ENCODE measurements at places on chromosomes 4 and X.

GRCh38 chr4:5982156-5982973, 35.9 kb downstream of the C4orf50 start:
- peak; percentile 48 for DNase-seq

DNA sequence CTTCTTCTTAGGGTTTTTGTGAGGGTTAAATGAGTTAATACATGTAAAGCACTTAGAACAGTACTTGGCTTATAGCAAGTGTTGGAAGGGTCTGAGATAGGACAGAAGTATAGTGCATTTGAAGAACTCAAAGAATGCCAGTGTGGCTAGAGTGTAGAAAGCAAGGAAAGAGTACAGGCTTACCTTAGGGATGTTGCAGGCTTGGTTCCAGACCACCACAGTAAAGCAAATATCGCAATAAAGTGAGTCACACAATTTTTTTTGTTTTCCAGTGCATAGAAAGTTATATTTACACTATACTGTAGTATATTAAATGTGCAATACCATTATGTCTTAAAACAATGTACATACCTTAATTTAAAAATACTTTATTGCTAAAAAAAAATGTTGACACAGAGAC, 41.3 kb downstream of the KIF4A start:
- no peak for DNase-seq

DNA sequence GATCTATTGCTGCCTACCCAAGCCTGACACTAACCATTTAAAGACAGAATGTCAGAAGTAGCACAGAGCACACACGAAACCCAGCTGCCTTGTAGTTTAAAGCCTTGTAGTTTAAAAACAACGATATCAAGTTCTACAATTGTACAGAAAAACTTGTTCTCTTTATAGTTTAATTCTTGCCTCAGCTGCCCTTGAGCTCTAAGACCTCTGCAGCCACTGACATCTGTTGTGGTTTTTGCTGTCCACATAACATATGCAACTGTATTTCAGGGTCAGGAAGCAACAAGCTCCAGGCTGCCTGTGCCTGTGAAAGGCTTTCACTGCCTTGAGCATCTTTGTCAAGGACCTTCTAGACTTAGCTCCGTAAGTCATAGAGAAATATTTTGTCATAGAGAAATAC, 227.2 kb downstream of the SPCS3 start:
- no peak for DNase-seq

GRCh38 chrX:56792270-56793111, 63.4 kb downstream of the NBDY start:
- DNase-seq = peak; percentile 26

- no peak for DNase-seq
Measured at GRCh38 chr4:100799761-100800539, 282.1 kb upstream of the EMCN start.

DNA sequence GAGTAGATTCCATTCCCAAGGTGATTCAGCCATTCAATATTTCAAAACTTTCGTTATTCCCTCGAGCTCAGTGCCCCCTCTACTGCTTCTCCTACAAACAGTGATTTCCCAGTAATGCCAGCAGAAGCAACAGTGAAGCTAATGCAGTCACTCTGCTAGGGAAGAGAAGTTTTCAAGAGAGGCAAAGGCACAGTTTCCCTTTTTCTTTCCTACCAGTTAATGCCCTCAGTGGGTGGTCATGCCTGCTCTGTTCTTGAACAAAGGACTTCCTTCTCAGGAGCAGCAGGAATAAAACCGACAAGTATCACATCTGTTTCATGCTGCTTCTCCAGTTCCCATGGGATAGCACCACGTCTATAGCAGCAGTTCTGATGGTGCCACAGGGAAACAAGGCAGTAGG, 317.2 kb downstream of the TENM3 start:
- no peak for DNase-seq

- DNase-seq = no peak
Measured at GRCh38 chr4:79211490-79211889, 114.4 kb downstream of the NAA11 start.

- no peak for DNase-seq
Measured at GRCh38 chr4:15037923-15038541, 35.8 kb downstream of the CPEB2 start.

DNA sequence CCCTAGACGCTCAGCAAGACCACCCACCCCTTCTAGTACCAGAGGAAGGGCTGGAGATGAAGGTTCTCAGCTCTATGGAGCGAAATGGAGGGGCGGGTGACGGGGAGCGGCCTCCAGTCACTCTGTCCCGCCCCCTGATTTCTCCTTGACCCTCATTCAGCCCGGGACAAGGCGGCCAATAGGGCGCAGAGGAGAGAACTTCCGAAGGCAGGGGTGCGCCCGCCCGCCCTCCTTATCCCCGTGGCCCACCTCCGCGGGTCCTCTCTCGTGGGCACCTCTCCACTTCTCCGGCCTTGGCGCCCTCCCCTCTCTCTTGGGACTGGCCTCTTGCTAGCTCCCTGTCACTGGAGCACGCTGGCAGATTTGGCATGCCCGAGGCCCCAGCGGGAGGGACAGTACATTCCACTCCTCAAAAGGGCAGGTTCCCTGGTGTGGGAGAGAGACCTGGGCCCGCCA, 1.1 kb upstream of the SEPTIN6 start:
- DNase-seq = no peak

DNA sequence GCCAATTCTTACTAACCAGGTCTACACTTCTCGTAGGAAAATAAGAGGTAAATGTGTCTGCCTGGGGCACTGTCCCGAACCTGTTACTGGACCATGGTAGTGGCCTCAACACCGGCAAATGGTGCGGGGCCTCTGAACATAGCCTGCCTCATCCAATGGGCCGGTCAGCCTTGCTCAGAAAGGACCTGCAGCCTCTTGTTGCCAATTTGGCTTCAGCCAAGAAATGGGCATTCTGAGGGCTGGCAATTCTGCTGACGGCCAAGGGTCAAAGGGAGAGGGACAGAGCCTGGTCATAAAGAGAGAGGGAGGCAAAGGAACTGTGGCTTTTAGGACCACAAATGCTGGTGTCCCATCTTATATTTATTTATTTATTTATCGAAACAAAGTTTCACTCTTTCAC, 69.5 kb upstream of the ATP6AP2 start:
- no peak for DNase-seq

DNA sequence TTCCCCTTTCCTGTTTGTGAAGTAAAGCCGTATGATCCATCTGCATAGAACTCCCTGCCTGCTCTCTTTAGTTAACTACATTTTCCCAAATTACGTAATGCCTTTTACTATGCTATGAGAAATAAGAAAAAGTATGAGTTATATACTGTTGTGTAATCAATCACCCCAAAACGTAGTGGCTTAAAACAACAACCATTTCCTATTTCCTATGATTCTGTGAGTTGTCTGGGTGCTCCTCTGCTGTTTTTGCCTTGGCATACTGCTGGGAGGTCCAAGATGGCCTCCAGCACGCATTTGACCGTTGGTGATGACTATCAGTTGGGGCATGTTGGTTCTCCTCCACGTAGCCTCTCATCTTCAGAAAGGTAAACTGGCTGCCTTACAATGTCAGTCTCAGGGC, 39.8 kb downstream of the BBS12 start:
- DNase-seq = no peak

DNA sequence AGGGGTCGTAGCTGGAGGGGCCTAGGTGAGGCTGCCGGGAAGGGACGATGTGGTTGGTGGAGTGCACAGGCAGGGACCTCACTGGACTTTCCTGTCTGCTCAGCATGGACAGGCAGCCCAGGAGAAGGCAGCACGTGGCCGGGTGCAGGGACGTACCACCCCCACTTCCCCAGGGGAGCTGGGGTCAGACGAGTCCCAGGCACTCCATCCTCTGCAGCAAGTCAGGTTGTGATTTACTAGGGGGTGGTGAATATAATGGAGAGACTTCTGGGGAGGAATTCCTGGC, 1.5 kb upstream of the CTBP1 start:
- peak; percentile 54 for DNase-seq

DNA sequence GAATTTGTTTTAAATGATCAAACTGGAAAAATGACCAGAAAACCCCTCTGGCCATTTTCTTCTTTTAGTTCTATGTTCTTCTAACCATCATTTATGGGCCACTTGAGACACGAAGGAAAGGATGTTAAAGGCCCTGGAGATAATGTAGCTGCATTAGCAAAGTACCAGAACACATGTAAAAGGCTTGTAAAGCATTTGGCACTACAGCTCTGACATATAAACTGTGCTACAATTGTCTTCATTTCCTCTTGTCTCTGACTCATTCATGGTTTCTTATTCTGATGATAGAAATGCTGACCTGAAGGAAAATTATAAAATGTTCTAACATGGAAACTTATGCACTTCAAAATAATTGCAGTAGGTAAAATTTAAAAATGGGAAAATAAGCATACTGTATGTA, 388.7 kb downstream of the FAT4 start:
- DNase-seq = no peak

- no peak for DNase-seq
Measured at GRCh38 chr4:84837751-84838150, 128.7 kb downstream of the WDFY3 start.

DNA sequence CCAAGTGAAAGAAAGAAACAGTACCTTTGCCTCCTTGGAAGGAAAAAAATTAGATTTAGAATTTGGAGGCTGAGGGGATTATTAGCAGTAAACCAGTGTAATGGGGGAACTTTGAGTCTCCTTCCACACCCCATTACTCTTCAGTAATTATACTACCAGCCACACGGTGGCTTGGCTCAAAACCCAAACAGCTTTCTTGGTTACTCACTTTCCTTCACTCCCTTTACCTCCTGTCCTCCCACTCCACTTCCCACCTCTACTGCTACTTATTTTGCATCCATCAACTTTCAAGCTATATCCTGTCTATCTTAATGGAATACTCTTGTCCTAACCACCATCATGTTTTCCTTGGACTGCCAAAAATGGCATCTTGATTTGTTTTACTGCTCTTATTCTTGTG, 310.6 kb upstream of the AADAT start:
- no peak for DNase-seq

- DNase-seq = no peak
Measured at GRCh38 chrX:23334521-23334847, 165 bp upstream of the PTCHD1 start.

- no peak for DNase-seq
Measured at GRCh38 chr4:83107631-83108030, 6.9 kb downstream of the PLAC8 start.

GRCh38 chrX:21944136-21944615, 3.7 kb downstream of the SMS start:
- DNase-seq = no peak

- DNase-seq = no peak
Measured at GRCh38 chrX:68999356-68999755, 165.9 kb downstream of the PJA1 start.

DNA sequence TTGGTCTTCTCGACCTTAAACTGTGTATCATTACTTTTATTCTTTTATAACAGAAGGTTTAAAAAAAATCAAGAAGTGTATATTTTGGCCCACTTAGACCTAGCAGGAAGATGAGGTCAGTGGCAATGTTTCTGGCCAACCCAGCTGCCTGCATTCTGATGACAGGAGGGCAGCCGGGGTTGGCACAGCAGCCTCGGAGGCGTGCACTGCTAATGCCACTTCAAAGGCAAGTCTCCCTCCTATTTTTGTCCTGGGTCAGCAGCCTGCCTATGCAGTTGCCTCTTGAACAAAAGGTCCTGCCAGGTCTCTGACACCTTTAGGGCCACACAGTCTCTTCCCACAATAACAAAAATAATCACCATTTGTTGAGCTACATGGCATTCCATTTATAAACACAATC, 89.4 kb upstream of the MYOZ2 start:
- no peak for DNase-seq

DNA sequence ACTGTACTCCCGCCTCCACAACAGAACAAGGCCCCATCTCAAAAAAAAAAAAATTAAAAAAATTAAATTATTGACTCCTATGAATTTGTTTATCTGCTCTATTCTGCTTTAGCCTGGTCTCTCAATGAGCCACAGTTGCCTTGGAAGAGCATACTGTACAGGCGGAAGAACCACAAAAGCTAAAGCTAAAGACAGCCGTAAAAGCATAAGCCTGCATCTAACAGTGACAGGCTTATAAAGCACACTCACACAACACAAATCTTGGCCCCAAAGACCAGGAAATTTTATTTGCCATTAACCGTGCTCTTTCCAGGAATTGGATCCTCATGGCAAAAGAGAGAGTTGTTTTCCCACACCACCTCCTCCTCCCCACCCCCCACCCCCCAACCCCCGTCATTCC, 53.5 kb upstream of the KLF3 start:
- DNase-seq = no peak

GRCh38 chrX:125622899-125623298, 303.2 kb downstream of the TEX13C start:
- DNase-seq = no peak

- DNase-seq = no peak
Measured at GRCh38 chr4:157294575-157294974, 74.0 kb downstream of the GRIA2 start.

GRCh38 chr4:37040816-37041215, 203.7 kb upstream of the NWD2 start:
- no peak for DNase-seq

- DNase-seq = no peak
Measured at GRCh38 chr4:646460-646859, 21.1 kb downstream of the PDE6B start.

DNA sequence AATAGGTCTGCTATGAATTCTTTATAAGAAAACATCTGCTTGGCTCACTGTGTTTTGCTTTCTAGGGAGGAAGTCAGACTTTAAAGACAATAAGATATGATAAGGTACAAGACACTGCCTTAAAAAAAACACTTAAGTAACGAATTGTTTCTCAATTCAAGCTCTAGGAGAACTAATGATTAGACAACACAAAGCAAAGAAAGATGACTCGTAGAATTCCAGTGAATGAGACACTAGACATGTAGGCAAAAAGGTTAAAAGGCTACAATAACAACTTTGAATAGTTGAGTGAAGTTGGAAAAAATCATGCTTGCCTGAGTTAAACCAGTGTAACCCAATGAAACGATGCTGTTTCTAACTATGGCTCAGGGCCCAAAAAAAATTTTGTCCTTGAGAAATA, 344.4 kb upstream of the ACTRT1 start:
- DNase-seq = no peak

DNA sequence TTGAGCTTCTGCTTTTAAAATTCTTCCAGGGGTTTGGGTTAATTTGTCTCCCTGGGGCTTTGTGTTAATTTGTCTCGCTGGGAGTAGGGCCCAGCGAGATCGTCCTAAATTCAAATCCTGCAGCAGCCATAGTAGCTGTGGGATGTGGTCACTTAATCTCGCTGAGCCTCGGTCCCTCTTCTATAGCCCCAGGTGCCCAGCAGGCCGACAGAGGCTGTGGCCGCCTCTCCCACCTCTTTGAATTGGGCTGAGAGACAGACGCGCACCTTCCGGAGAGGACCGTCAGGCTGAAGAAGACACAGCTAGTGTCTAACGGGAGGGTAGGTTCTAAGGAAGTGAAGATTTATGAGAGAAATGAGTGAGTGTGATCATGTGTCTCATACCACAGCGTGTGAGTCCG, 15.7 kb upstream of the WFS1 start:
- DNase-seq = no peak

DNA sequence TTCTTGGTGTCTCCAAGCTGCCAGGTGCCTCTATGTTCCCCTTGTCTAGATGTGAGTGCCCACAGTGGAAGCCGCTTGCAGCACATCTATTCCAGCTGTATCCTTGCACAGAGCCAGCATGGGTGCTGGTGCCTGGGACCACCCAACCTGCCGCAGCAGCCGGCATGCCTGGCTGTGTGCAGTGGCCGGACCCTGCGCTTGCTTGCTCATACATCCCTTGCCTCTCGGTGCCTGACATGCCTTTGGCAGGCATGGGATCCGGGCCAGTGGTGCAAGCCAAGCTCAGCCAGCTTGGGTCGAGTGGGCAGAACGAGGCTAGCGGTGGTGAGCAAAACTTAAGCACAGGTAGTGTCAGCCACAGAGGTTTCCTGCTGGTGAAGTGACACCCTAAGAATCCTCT, 355.1 kb downstream of the TLL1 start:
- no peak for DNase-seq
